ENCODE measurements at places on chromosomes 11 and 22.

DNA sequence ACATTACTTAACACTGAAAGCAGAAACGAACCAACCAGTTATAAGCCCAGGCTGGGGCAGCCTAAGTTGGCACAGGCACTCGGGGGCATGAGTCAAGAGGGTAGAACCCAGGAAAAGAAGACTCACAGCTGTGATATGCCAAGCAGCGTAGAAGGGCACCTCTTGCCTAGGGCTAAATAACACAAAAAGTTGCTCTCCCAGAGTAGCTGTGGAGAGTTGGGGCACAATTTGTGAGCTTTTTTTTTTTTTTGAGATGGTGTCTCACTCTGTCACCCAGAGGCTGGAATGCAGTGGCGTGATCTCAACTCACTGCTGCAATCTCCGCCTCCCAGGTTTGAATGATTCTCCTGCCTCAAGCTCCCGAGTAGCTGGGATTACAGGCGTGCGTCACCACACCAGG, 8.8 kb downstream of the CLMP start:
- DNase-seq = no peak

GRCh38 chr11:111801135-111801534, 34.9 kb upstream of the PPP2R1B start:
- no peak for DNase-seq

GRCh38 chr22:30890686-30891442, 77.7 kb downstream of the MORC2 start:
- DNase-seq = no peak

- no peak for DNase-seq
These were observed 388 bp downstream of the HINFP start for GRCh38 chr11:119121811-119122124.

DNA sequence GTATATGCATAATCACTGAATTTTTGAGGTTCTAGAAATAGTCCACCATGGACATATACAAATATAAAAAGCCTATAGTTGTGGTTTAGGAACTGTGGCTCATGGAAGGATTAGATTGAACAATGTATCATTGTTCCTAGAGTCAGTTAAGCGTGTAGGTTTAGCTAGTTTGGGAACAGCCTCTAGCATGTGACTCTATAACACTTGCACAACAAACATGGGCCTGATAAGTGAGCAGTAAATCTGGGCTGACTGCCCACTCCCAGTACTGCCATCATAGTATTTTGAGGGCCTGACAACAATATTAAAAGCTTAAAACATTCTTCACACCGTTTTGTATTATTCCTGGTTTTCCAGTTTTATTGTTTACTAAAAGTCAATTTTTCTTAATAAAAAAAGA, 47.0 kb downstream of the YAP1 start:
- no peak for DNase-seq

DNA sequence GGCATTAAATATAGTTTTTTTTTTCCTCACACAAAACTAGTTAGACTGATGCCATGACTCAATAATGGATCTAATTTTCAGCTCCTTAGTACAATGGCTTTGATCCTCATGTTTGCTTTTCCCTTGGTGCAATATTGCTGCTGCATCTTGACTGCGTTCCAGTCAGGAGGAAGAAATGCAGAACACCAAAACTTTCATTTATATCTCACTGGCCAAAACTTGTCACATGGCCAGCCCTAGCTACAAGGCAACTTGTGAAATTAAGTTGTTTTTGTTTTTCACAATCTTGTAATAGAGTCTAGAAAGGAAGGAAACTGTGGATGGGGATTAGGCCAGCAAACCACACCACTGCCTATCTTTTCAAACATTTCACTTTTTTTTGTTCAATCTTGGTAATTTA, 36.7 kb downstream of the SMC1B start:
- no peak for DNase-seq

DNA sequence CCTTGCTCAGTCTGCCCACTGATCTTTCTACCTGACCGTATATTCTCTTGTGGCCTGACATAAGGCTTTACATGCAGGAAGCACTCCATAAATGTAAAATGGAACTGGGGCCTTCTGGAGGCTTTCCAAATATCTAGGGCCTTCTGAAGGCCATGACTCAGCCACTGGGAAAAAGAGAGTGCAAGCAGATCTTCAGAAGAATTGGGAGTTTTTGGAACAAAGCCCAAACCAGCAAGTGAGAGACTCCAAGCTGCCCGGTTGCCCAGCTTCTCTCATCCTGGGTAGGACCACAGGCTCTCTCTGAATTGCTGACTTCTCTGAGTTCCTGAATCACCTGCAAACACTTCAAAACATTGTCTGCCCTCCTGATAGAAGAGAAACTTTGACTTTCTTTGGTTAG, 107.9 kb upstream of the BMAL1 start:
- no peak for DNase-seq

DNA sequence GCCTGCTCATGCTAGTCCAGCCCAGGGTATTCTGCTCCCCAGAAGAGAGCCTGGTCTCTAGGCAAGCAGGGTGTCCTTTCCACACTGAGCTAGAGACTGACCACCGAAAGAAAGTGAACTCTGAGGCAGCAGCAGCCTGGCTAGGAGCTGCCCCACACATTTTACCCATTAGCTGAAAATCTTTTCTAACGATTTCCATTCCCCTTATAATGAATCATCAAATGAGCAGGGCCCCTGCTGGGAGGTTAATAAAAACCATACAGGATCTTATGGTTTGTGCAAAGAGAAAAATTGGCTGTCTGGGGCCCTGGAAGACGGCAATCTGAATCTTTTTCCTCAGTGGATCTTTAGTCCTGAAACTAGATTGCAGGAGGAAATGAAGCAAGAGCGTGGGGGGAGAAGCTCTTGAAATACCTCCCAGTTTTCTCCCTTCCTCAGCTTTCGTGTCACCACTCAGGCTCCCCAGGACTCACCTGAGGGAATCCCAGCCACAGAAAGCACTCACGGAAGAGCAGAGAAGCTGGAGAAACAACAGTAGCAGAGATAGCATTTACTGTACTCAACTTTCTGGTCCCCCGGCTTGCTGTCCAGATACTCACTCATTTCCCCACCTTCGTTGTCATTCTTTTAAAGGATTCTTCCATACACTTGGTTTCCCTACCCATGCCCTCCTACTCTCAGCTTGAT, 74.7 kb upstream of the CD44 start:
- no peak for DNase-seq

Measured in stimulated activated CD4-positive, alpha-beta T cell treated with anti-CD3 and anti-CD28 coated beads, TNF-alpha, amount 100 ng/mL, for 48 hours (primary cell).